Activated naive CD4-positive, alpha-beta T cell treated with anti-CD3 and anti-CD28 coated beads, Interleukin-2, amount 50 U/mL, for 16 hours (primary cell): ENCODE measurements at places on chromosomes 7 and 10.

DNA sequence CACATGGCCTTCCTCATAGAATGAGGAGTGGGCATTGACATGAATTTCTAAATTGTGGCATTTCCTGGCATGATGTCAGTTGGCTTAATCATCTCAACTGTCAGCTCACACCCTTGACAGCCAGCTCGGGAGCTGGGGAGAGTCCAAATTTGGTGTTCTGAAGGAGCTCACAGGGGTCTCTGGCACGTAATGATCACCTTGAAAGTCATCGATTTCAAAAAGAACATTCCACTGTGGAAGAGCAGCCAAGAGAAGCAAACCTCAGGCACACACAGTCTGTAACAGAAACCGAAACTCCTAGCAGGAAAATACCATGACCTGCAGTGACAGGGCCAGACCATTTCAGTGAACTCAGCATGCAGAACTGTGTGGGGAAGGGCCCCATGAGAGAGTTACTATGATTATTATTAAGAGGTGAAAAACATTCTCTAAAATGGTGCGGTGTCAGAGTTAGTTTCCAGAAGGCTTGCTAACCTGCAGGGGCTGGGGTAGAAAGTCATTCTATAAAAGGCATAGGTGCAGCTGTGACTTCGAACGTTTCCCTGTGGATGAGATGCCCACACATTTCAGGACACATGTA is 26.4 kb upstream of the KLF6 start:
- DNase-seq, result peak; percentile 55

DNA sequence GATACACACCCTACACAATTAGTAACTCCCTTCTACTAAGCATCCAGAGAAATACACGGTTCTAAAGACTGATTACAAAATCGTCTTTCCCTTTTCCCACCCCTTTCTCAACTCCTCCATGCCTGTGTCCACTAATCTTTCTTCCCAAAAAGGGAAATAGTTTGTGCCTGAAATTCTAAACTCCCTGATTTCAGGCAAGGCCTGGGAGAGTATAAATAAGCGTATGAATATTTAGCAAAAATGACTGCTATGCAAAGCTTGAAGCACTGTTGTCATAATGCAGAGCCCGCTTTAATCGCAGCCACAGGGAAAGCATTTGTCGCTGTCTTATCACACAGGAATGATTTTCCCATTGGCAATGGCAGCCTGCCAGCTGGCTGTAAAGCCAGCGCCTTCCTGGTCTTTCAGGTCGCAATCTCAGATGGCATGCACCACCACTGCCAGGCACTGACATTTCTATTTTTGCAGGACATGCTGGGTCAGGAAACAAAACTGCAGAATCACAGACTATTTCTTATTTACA is 142.9 kb upstream of the PCGF5 start:
- DNase-seq, result no peak

DNA sequence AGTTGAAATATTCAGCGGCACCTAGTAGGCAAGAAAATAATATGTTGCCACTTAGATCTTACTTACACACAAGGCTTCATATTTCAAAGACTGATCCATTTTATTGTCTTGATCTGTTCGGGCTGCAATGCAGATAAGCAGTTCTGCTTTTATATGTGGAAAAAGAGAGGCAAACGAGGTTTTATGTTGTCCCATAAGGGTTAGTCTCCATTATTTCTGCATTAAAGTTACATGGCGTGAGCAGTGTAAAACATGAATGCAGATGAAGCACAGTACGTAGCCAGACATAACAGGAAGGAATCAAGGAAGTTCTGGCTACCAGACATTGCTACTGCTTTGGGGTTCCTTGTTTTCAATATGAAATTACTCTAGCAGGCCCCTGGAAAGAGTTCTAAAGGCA is 224.8 kb downstream of the BBS9 start:
- no peak for DNase-seq

DNA sequence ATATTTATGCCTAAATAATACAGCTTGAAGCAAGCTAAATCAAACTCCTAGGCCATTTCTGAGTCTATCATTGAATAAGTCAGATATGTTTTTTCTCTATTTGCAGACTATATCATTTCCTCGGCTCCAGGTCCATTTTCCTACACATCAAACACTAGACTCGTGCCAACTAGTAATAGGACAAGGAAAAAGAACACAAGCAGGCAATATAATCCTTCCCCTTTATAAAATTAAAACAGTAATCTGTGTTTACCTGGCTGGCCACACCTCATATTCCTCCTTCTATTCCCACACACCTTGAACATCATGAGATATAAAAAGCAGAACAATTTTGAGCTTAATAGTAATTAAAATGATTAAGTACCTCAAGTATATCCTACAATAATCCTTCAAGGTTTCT is 325.7 kb downstream of the TFEC start:
- DNase-seq, result no peak

- peak; percentile 73 for DNase-seq
These were observed 113.4 kb downstream of the PTPN20 start for GRCh38 chr10:47024399-47025252.

DNA sequence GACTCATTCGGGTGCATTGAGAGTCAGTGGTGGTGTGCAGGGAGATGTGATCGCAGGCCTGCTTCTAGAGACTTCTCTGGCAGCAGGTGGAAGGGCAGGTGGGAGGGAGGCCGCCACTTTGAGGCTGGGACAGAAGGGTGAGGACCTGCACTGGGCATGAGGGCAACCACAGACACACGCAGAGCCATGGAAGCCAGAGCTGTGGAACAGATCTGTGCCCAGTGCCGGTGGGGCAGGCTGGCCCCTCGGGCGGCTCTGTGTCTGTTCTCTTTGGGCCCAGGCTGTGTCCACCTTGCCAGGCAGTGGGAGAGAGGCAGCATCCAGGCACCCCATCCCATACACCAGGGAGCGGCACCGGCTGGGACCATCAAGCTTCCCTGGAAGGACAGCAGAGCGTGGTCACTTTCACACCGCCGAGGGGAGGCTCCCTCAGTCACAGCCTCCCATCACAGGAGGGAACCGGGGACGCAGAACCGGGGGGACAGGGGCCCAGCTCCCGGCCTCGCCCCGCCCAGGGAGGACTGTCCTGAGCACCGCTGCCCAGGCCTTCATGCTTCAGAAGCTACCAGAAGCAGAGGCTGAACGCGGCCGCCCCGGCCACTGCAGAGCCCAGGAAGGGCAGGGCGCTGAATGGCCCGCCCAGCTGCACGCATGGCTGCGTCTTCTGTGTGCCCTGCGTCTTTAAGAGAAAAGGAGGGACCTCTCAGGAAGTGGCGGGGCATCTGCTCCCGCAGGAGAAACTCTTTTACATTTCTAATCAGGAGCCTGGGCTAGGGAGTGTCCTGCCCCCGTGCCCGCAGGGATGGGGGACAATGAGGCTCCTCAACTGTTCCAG is 32.1 kb downstream of the EN2 start:
- no peak for DNase-seq

DNA sequence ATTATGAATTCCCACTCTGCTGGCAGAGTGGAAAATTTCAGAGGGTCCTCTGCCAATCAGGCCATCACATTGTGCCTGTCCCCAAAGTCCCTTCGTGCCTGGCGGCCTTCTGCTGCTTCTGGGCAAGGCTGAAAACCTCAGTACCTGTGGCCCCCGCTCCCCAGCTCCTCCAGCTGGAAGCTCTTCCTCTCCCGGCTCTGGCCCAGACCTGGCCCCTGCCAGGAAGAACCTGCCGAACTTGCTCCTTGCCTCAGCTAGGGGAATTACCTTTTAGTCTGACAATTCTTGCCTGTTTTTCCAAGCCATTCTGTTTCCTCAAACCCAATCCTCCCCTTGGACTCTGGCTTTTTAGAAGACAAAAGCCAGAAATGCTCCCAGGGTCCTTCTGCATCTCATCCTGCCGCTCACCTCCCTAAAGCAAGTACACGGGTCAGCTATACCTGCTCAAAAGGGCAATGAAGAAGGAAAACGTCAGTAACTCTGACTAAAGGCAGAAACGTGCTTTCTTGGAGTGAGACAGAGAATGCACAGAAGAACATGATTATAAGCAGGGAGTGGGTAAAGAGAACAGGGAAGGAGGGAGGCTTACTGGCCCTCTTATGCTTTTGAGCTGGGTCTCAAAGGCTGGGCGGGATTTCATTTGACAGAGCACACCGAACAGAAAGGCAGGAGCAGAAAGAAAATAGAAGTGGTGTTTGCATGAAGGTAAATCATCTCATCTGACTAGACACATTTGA is 28.1 kb upstream of the TRIL start:
- no peak for DNase-seq

DNA sequence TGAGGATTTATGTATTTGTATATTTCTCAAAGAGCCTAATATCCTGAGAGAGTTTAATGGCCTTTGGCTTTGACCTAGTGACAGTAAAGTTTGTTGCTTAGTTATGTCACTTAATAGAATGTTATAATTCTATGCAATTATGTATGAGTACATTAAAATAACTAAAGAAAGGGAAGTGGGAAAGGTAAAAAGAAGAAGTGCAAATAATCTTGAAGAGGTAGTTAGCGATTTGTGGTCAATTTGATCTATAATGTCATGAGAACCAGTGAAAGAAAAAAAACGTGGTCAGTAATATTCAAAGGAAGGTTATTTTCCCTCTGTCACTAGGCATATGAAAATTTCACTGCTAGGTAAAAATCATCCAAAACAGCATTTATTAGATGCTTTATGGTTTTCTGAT is 143.4 kb upstream of the LSM8 start:
- no peak for DNase-seq

DNA sequence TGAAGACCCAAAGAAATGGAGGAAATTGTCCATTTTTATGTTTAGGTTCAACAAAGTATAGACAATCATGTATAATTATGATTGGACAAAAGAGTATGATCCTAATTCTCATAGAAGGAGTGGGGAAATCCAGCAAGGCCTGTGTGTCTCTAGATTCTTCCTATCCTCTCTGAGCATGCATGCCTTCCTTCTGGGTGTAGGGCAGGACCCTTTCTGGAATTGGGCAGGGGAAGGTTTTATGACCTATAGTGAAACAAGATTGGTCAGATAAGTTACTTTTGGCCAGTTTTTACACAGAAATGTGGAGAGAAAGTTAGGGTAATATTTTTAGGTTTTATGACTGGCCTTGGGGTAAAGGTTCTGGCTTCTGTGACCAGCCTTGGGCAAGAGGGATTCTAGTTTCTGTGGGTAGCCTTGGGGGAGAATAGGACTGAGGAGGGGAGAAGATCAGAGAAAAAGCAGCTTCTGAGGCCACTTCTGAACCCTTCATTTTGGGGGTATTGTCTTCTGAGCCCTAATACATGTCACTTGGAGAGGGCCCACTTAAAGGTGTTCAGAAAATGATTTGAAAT is 289.4 kb downstream of the EXOC4 start:
- no peak for DNase-seq

DNA sequence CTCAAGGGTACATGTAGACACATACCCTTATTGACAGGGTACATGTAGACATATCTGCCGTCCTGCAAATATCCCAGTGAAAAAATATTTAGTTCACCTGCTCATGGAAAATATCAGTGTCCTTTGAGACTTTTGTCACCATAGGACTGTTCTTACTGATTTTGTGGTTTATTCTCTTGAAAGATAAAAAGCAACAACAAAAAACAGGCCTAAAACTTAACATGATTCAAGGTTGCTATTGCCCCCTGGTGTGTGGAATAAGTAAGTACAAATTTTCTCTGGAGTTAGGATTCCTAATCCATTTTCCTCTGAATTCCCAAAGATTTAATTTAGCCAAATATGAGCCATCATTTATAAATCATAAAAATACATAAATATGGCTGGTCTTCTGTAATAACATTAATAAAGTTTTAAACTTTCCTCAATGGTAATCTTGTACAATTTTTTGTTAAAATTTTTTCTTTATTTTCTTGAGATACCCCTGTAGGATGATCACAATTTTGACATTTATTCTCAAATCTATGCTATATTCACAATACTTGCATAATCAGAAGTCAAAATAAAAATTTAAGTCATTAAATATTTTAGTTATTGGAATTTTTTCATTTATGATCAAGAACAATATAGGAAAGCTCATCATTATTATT is 741.4 kb upstream of the POT1 start:
- no peak for DNase-seq

- no peak for DNase-seq
These were observed 22.7 kb downstream of the HOXA1 start for GRCh38 chr7:27073076-27073475.

GRCh38 chr10:59561477-59562121 is 148.1 kb downstream of the SLC16A9 start:
- no peak for DNase-seq

- DNase-seq, result no peak
These were observed 17.6 kb upstream of the SCIN start for GRCh38 chr7:12552876-12553275.
